Endodermal cell (in vitro differentiated cells): ENCODE measurements at places on chromosomes 12 and 14. TPM values are rescaled to one million over a fixed set of nuclear protein-coding genes. Genes with fewer than 3 reads are reported as not detected.
A peak's percentile ranks its signal among the peaks of the same experiment; 100 is the strongest.

DNA sequence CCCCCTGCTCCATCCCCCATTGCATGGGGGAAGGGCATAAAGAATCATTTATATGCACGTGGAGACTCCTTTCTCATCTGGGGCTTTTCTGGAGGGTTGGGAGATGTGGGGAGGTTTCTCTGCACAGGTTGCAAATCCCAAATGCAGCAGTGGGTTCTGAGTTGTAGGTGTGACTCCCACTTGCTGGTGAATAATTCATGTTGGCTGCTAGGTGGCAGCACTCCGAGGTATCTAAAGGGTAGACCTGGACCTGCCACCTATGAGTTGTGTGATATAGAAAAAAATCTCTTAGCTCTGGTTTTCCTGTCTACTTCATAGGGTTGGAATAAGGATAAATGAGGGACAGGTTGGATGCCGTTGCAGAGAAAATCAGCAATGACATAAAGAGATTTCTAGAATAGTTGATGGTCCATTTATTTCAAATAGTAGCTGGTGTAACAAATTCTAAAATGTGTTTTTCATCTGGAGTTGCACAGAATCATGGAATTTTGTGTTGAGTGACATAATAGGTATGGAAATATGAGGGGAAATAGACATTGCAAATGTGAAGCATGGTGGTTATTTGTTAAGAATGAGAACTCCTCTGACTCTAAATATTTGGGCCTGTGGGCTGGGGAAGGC, 4.6 kb downstream of the MARCHF9 start:
- no peak overlapping the region for H3K4me3 ChIP-seq
- no peaks in the 10 kb centered on the region for H3K4me1 ChIP-seq
- H3K27me3 ChIP-seq: peaks cover 73% of the 10 kb centered on the region
- DNase-seq: peak; percentile 73
- H3K36me3 ChIP-seq: peaks cover 7% of the 10 kb centered on the region

GRCh38 chr12:104751120-104751519, 207.0 kb downstream of the SLC41A2 start:
- DNase-seq: peak; percentile 25
- H3K4me3 ChIP-seq: no peak overlapping the region
- H3K27ac ChIP-seq: peak overlapping the region; percentile 47

- H3K4me1 ChIP-seq: no peaks in the 10 kb centered on the region
- no peaks in the 10 kb centered on the region for H3K27me3 ChIP-seq
- DNase-seq: no peak
- H3K27ac ChIP-seq: no peak overlapping the region
- H3K4me3 ChIP-seq: no peak overlapping the region
Observed at GRCh38 chr12:71694099-71694820, 8.4 kb downstream of the TMEM19 start.

GRCh38 chr14:91897106-91897701, 29.9 kb upstream of the TC2N start:
- H3K27ac ChIP-seq: peak overlapping the region; percentile 65
- H3K36me3 ChIP-seq: no peaks in the 10 kb centered on the region
- DNase-seq: peak; percentile 70
- no peak overlapping the region for H3K4me3 ChIP-seq
- no peaks in the 10 kb centered on the region for H3K27me3 ChIP-seq

DNA sequence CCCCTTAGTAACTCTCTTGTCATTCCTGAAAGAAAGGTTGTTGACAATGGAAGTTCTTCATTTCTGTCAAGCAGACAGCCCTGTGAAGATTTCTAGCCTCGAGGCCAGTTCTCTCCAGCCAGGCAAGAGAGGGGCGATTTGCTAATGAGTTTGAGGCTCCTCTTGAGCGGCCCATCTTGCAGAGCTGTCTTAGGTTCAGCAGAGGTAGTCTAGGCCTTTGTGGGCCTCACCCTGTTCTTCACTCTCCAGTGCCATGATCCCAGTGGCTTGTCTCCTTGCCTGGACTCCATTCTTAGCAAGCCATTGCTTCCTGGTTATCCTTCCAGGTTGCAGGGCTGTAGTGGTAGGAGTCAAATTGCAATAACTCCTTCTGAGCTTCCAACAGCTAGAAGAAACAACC, 9.7 kb downstream of the TPH2 start:
- DNase-seq: peak; percentile 74
- peaks cover 6% of the 10 kb centered on the region for H3K4me1 ChIP-seq
- no peaks in the 10 kb centered on the region for H3K27me3 ChIP-seq
- H3K4me3 ChIP-seq: no peak overlapping the region
- H3K27ac ChIP-seq: peak overlapping the region; percentile 82
- H3K36me3 ChIP-seq: no peaks in the 10 kb centered on the region

DNA sequence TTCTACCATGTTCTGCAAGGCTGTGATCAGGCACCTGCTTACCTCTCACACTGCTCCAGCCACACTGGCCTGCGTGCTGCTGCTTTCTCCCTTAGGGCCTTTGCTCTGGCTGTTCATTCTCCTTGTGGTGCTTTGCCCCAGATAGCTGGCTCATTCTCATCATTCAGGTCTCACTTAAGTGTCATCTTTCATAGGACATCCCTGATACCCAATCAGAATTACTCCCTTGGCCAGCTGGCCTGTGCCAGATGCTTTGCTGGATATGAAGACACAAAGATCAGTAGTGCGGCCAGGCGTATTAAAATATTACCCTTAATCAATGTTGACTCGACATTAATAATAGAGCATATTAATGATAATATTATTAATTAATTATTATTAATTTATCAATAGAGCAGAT, 143.8 kb upstream of the FGD4 start:
- no peak overlapping the region for H3K27ac ChIP-seq
- H3K27me3 ChIP-seq: no peaks in the 10 kb centered on the region
- DNase-seq: no peak
- H3K36me3 ChIP-seq: no peaks in the 10 kb centered on the region
- no peaks in the 10 kb centered on the region for H3K4me1 ChIP-seq
- no peak overlapping the region for H3K4me3 ChIP-seq

LYSET gene
- total RNA-seq: 20.0 to 30.6 TPM (median 27.9 TPM) in 3 replicates

GRCh38 chr12:72753571-72753970, 481.4 kb downstream of the TRHDE start:
- no peak for DNase-seq
- H3K4me3 ChIP-seq: no peak overlapping the region
- no peaks in the 10 kb centered on the region for H3K4me1 ChIP-seq
- H3K27me3 ChIP-seq: no peaks in the 10 kb centered on the region
- no peaks in the 10 kb centered on the region for H3K36me3 ChIP-seq

DNA sequence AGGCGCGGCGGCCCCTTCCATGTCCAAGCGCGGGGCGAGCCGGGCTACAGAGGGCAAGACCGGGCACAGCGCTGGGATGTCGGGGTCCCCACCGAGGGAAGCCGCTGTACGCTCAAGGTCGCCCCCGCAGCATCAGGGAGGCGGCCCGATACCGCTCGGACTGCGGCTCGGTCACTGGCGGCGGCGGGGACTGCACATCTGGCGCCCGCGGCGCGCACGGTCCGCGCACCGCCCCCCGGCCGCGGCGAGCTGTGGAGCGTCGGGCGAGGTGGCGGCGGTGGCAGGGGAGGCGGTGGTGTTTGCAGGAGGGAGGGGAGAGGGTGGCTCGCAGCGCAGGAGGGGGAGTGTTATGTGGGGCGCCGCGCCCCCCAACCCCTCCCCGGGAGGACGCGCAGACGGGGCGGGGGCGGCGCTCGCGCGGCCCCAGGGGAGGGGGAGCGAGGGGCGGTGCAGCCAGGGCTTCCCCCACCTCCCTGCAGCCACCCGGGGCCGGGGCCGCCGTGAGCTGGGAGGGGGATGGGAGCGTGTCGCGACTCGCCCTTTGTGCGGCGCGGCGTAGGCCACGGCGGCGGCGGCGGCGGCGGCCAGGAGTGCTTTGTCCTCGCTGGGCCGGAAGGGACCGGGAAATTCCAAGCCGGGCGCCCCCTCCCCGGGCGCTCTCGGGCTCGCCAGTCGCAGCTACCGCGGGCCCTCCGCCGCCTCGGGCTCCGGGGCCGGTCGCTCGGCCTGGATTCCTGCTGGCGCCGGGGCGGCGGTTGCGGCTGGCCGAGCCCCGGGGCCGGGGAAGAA, at the start of gene NUAK1:
Gene NUAK1 (minus strand): TSS at position 322 of the 789 bp plus-strand sequence. CDS start 301 bp downstream, at position 21.
- peaks cover 15% of the 10 kb centered on the region for H3K36me3 ChIP-seq
- no peaks in the 10 kb centered on the region for H3K27me3 ChIP-seq
- peak within 1 kb of the TSS; percentile 97 for H3K27ac ChIP-seq
- DNase-seq: peak; percentile 94
- peaks cover 15% of the 10 kb centered on the region for H3K4me1 ChIP-seq
- H3K4me3 ChIP-seq: peak within 1 kb of the TSS; percentile 98

DNA sequence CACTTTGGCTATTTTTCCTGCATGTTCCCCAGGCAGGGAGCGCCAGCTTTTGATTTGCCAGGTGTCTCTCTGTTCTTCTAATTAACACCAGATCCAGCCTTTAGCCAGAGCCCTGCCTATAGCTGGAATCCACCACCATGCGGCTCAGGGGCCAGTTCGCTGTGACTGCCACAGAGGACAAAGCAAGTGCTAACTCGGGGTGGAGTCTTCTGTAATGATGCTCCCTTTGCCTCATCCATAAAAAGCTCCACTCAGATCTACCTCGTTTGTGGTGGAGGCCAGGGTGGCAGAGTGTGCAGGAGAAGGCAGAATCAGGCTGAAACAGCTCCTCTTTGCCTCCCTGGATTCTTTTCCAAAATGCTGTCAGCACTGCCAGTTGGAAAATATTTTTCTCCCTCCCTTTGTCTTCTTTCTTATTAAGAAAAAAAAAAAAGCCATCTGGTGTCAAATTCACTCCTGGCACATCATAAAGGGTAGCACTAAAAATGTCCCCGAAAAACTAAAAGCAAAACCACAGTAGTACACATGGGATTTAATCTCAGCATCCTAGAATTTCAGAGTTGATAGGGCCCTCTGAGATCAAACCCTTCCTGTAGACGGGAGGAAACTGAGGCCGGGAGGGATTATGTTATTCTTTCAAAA, 18.0 kb upstream of the CTDSP2 start:
- no peaks in the 10 kb centered on the region for H3K36me3 ChIP-seq
- H3K4me3 ChIP-seq: no peak overlapping the region
- DNase-seq: peak; percentile 83
- no peak overlapping the region for H3K27ac ChIP-seq
- peaks cover 3% of the 10 kb centered on the region for H3K4me1 ChIP-seq
